ENCODE measurements at places on chromosomes 4 and X. TPM values are rescaled to one million over a fixed set of nuclear protein-coding genes. Genes with fewer than 3 reads are reported as not detected.

Gene ZNF595
- 13.6 TPM for total RNA-seq

Gene LEF1
- 0.22 TPM for total RNA-seq

Gene NCBP2L
- total RNA-seq, result not detected

Gene APOO
- total RNA-seq, result 4.1 TPM

Gene PPP2R2C
- 0.54 TPM for total RNA-seq

Gene SLITRK4
- not detected for total RNA-seq

Gene C4orf51
- not detected for total RNA-seq

Gene C4orf36
- total RNA-seq, result 0.52 TPM

Gene CXCL6
- under 0.01 TPM for total RNA-seq

Gene EVC
- total RNA-seq, result 16.6 TPM

Gene GABRA4
- not detected for total RNA-seq

Gene ADH7
- total RNA-seq, result not detected

Gene SPANXN1
- not detected for total RNA-seq

All from dermis lymphatic vessel endothelial cell (primary cell).